Stimulated activated CD8-positive, alpha-beta memory T cell treated with anti-CD3 and anti-CD28 coated beads, Interleukin-4, amount 100 ng/mL, for 1 hour (primary cell): ENCODE measurements at places on chromosomes 1 and 21.

GRCh38 chr1:180252638-180253536 lies 22.8 kb downstream of the LHX4 start:
- DNase-seq = no peak

- no peak for DNase-seq
Measured at GRCh38 chr21:42220138-42220701, 1.3 kb downstream of the ABCG1 start.

GRCh38 chr21:14215971-14216641 lies at the start of gene RBM11:
Gene RBM11 (plus strand): TSS chr21:14216157. CDS start chr21:14216187, 30 bp downstream.
- peak; percentile 54 for DNase-seq

DNA sequence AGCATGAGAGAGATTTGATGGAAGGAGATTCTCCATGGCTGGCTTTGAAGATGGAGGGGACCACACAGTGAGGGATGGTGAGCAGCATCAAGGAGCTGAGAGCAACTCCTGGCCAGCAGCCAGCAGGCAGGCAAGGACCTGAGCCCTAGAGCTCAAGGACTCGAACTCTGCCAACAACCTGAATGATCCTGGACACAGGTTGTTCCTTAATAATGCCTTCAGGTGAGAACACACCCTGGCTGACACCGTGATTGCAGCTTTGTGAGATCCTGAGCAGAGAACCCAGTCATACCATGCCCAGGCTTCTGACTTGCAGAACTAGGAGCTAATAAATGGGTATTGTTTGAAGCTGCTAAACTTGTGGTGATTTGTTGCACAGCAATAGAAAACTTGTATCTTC lies 183.1 kb downstream of the LMX1A start:
- no peak for DNase-seq

GRCh38 chr1:231748760-231749415 lies 122.3 kb downstream of the DISC1 start:
- DNase-seq = no peak

DNA sequence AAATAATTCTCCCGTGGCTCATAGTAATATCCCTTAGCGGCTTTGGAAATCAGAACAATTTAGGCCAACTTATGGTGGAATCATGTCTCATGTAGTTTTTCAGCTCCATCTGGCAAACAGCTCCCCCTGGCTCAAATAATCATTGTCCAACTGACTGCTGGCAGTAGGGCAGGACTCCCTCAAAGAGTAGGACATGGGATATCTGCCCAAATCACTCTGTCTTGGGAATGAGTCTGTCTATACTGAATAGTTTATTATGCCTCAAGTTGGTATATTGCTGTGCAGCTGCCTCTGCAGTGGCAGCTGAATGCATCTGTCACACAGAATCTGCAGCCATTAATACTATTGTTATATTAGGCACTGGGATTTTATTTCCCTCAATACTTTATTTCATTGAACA lies 255.7 kb downstream of the COL11A1 start:
- no peak for DNase-seq

DNA sequence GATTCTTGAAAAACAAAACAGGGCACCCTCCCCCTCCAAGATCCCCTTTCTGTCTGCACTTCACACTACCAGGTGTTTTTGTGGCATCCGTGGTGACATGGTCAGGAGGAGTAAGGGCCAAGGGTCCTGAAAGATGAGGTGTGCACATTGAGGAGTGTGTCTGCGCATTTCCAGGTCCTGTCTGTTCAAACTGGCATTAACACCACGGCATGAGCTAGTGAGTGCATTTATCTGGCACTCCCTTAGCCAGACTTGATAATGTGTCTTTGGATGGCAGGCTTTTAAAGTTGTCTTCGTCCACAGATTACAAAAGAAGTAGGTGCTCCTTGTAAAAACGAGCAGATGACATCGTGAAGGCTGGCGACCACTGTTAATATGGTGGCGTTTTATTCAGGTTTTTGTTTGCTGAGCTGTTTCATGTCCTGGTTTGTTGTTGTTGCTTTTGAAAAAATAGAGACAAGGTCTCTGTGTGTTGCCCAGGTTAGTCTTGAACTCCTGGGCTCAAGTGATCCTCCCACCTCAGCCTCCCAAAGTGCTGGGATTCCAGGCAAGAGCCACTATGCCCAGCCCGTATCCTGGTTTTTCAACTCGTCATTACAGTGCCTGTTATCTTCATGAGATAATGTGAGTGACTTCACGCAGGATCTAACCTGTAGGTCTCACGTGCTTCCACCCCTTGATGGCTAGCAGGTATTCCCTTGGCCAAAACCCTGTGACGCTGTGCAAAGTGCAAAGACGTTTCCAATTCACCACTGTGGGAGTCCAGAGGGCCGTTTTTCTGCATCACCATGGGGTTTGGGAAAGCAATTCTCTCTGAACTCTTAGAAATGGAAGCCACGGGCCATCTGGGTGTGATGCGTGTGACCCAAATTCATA lies 4.2 kb downstream of the TMEM51 start:
- DNase-seq = no peak

DNA sequence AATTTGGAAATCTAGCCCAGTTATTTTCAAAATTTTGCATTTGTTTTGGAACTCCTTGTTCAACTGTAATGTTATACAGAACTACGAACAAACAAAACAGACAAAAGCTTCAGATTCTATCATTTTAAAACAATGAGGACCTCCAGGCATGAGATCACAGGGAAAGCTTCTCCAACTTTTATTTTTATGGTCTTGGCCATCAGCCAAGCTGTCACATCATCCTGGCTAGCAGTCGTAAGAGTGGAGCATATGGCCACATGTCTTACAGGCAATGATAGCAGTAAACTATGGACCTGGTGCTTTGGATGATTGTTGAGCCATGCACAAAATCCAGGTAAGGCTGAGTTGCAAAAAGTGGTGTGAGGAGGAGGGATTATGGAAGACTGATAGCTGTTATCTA lies 299.6 kb downstream of the LMX1A start:
- DNase-seq = no peak

DNA sequence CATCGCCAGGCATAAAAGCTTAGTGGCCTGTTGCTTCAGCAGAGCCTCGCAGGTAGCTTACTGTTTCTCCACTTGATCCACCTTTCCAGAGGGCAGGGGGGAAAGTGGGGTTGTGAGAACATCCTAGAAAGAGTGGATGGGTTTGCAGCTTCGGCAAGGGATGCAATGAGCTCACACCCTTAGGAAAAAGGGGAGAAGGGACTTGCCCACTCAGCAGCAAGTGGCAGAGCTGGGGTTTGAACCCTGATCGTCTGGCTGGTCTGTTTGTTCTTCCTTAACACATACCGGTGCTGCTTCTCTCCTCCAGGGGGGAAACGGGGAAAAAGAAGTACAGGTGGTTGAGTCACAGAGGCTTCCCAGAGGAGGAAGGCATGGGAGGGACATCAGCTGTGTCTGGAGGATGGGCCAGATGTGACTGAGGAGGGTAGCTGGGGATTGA lies 1.0 kb downstream of the TMEM201 start:
- no peak for DNase-seq

- DNase-seq = no peak
Measured at GRCh38 chr21:24294171-24294570, 1313.1 kb downstream of the MRPL39 start.

GRCh38 chr1:235056937-235057336 lies 71.7 kb downstream of the TOMM20 start:
- DNase-seq = no peak

DNA sequence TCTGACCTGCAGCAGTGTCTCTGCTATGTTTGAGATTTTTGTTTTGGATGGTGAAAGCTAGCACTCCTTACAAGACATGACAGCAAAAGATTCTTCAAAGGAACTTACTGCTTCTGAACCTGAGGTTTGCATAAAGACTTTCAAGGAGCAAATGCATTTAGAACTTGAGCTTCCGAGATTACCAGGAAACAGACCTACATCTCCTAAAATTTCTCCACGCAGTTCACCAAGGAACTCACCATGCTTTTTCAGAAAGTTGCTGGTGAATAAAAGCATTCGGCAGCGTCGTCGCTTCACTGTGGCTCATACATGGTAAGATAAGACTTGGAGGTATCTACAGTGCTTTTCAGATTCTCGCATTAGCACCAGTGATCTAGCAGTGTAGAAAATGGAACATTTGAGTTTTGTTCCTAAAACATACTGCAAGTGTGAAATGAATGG lies 200.2 kb downstream of the PDE4B start:
- DNase-seq = no peak

GRCh38 chr1:44268054-44268453 lies 54.8 kb downstream of the DMAP1 start:
- no peak for DNase-seq

GRCh38 chr1:162033428-162033827 lies 9.8 kb upstream of the OLFML2B start:
- no peak for DNase-seq

- DNase-seq = no peak
Measured at GRCh38 chr1:83931658-83932253, 67.2 kb downstream of the TTLL7 start.

GRCh38 chr1:98949166-98949565 lies 55.5 kb downstream of the PLPPR5 start:
- no peak for DNase-seq

DNA sequence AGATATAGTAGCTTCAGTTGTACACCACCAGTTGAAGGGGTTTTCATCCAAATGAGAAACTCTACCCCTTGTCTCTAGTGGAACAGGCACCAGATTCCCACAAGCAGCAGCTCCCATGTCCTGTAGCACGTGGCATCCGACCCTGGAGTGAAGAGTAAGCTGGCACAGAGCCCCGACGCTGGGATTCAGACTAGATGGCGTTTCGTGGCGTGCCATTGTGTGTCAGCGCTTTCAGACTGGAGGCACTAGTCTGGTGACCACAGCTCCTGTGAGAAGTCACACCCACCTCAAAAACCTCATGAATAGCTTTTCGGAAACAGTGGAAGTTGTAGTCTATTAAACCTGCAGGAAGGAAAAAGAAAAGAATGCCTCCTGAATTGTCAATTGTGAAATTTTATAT lies 20.2 kb downstream of the RRAGC start:
- no peak for DNase-seq

- DNase-seq = no peak
Measured at GRCh38 chr1:2206813-2207487, 12.4 kb upstream of the FAAP20 start.

GRCh38 chr1:169327875-169328274 lies 39.7 kb downstream of the NME7 start:
- no peak for DNase-seq

DNA sequence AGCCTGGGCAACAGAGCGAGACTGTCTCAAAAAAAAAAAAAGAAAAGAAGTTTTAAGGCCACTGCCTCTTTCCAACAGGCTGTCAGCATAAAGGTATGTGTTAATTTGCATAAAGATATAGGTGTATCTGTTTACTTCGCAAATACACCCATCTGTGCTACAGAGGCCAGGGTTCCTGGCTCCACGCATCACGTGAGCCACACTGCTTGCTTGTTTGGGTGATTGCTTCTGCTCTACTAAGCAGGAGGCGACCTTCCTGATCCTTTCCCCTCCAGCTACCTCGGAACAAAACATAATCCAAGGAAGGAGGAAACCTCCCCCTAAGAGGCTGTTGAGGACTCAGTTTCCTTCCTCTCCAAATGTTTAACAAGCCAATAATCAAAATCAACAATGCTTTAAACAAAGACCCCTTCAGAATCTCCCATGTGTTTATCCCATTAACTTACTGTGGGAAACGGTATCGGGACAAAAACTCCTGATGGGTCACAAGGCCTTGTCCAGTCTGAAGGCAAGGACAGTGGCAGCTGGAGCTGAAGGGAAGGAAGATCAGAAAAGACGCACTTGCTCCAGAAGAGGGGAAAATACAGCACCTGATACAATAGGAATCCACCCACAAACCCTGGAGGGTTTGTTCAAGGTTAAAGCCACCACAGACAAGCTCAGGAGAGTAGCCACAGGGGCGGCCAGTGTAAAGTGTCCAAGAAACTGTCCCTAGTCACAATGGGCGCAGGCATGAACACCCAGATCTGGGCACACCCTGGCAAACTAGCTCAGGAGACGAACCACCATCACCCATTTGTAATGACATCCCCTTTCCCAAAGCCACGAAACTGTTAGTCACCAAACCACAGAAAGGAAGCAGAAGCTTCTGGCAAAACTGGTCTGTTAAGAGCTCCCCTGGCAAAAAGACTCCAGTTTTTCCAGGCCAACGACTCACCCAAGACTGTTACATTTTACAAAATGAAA lies 17.2 kb downstream of the CTNNBIP1 start:
- no peak for DNase-seq

DNA sequence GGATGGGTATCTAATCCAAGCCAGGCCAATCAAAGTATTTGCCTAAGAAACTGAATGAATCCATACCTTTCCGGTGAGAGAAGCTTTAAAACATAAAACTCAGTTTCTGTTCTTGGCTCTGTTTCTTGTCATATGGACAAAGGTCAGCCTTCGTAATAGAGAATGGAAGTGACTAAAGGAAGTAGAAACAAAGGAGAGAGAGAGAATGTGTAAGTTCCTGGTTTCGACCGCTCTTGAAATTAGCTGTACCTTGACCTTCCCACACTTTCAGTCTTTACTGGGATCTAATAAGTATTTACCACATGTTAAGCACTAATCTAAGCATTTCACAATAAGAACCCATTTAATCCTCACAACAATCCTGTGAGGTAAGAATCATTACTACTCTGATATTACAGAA lies 19.6 kb upstream of the CLCA4 start:
- no peak for DNase-seq

DNA sequence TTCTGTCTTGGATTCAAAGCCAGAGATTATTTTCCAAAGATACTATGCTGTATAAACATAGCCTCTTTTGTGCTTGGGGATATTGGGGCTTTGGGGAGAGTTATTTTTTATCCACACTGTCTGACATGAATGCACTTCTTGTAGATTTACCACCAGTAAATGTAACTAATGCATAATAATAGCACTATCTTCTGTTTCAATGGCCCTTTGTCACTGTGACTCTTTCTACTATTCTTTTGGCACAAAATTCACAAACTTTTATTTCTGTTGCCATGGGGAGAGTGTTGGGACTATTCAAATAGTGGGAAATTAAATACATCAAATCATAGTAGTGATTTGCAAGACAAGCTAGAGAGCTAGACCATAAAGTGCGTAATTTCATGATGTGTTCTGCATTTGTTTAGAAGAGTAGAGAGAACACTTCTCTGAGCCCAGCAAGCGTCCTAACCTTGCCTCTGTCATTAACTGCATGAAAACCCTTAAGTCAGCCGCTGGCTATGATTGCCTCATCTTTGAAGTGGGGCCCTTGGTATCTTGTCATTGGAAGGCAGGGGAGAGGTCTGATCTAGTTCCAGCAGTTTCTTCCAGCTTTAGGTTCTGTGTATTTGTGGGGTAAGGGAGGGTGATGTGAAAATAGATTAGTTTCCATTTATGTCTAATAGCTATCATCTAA lies 154.4 kb downstream of the HHAT start:
- no peak for DNase-seq

- DNase-seq = no peak
Measured at GRCh38 chr1:97243973-97244560, 522.5 kb downstream of the PTBP2 start.

DNA sequence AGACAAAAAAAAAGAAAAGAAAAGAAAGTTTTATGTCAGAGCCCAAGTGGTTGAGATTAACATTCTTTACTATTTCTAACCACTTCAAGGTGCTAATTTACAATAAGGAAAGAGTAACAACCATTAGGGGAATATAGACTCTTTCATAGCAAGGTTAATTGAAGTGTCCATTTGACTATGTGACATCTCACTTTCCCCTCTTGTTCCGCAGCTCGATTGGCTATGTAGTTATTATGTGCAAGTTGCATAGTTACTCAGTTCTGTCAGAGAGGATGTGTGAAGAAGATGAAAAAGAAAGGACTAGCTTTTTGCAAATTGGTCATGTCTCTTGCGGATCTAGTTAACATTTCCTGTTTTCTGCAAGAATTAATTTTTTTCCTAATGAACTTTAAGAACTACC lies 273.7 kb downstream of the RGS7 start:
- DNase-seq = no peak

- DNase-seq = no peak
Measured at GRCh38 chr1:19260211-19261138, 8.9 kb downstream of the MRTO4 start.

- DNase-seq = no peak
Measured at GRCh38 chr1:211129776-211130175, 4.2 kb downstream of the KCNH1 start.
